A549 (cell line): ENCODE measurements at places on chromosomes 3 and 15. TPM values are rescaled to one million over a fixed set of nuclear protein-coding genes. Genes with fewer than 3 reads are reported as not detected.

The CPNE9 gene
- 0.05 to 0.07 TPM in 2 of 3 replicates, not detected in the other for polyA plus RNA-seq

The NAA50 gene
- 168 to 180 TPM (median 169 TPM) in 3 replicates for polyA plus RNA-seq

The CD276 gene
- 23.6 to 31.0 TPM (median 30.3 TPM) in 3 replicates for polyA plus RNA-seq

The GRM7 gene
- not detected in 3 replicates for polyA plus RNA-seq

The AMT gene
- polyA plus RNA-seq, result 0.49 to 0.83 TPM (median 0.70 TPM) in 3 replicates

The ALPK3 gene
- 0.17 to 0.26 TPM (median 0.24 TPM) in 3 replicates for polyA plus RNA-seq

The ECE2 gene
- not detected in 3 replicates for polyA plus RNA-seq

The NANOGP8 gene
- polyA plus RNA-seq, result not detected in 3 replicates

GRCh38 chr3:27423463-27423862 lies 54.3 kb upstream of the NEK10 start:
- no peak for DNase-seq

DNA sequence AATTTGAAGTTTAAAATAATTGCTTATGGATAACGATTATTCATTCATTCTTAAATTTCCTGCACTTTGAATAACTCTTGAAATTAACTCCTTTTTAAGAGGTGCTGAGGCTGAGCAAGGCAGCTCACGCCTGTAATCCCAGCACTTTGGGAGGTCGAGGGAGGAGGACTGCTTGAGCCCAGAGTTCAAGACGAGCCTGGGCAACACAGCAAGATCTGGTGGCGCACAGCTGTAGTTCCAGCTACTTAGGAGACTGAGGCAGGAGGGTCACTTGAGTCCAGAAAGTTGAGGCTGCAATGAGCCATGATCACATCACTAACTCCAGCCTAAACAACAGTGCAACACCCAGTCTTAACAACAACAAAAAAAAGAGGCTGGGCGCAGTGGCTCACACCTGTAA lies 8.0 kb downstream of the DCUN1D1 start:
- no peak for DNase-seq

- DNase-seq, result no peak
Observed at GRCh38 chr3:64673159-64673715, 14.6 kb downstream of the ADAMTS9 start.

GRCh38 chr15:52527911-52528563 lies 643 bp downstream of the MYO5A start:
- peak; percentile 64 for DNase-seq

GRCh38 chr3:194137008-194137505 lies 1.1 kb downstream of the HES1 start:
- no peak for DNase-seq

GRCh38 chr15:38768970-38769369 lies 204.4 kb upstream of the RASGRP1 start:
- no peak for DNase-seq

- DNase-seq, result no peak
Observed at GRCh38 chr3:12230406-12230805, 58.5 kb upstream of the PPARG start.

DNA sequence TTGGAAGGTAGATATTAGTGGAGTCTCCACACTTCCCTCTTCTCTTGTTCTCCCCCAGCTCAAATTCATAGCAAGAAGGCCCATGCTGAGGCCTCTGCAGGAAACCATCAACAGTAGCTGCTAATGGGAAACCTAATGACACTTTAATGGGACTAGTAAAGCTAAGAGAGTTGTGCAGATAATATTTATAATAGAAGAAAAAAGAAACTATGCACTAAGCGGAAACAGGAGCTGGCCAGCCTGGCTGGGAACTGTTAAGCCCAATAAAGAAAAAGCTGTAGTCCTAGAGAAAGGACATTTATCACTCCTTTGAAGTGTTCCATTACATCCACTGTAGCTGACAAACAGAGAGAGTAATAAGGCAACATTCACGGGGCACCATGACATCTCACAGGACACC lies 229.6 kb downstream of the IGSF11 start:
- DNase-seq, result no peak

DNA sequence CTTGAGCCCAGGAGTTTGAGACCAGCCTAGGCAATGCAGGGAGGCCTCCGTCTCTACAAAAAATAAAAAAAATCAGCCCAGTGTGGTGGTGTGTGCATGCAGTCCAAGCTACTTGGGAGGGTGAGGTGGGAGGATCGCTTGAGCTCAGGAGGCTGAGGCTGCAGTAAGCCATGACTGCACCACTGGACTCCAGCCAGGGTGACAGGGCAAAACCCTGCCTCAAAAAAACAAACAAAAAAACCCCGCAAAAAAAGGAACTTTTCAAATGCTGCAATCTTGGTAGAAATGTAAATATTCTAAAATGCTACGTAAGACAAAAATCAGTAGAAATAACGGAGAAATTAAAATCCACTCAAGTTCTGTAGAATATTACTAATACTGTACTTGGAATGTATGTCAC lies 108.1 kb upstream of the MELTF start:
- no peak for DNase-seq

DNA sequence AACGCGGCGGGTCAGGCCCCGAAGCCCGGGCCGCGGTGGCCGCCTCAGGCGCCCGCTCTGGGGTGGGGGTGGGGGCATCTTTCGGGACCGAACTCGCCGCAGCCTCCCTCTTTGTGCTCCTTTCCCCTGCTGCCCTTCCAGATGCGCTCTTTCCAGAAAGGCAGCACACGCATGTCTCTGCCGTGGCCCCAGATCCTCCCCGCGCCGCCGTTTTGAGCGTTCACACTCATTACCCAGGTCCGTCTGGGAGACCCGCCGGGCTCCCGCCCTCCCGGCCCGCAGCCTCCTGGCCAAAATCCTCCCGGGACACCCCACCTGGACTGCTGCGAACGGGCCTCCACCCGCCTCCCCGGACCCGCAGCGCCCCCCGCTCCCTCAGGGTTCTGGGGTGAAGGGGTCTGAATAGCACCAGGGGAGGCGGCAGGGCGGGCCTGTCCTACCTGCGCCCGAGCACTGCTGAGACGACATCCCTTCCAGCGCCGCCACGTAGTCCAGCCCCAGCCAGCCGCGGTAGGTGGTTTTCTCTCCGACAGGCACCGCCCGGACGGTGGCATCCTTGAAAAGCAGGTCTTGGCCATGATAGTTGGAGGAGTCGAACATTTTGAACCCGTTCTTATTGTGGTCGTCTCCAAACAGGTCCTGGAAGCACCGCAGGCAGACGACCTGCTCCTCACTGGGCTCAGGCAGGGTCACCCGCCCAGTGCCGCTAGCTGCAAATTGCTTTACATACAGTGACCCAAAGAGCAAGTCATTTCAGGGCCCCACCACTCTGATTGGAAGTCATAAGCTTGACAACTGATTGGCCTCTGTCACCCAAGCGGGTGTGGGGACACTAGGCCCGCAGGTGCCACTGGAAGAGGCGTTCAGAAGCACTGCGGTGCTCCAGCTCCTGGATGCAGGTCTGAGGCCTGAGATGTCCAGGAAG lies 25.9 kb downstream of the MELTF start:
- DNase-seq, result no peak
